ENCODE measurements at places on chromosomes 12 and 14.
A peak's percentile ranks its signal among the peaks of the same experiment; 100 is the strongest.

GRCh38 chr12:29961231-29961630 lies 177.5 kb upstream of the TMTC1 start:
- DNase-seq, result no peak

- no peak for DNase-seq
These were observed 13.5 kb downstream of the SCNN1A start for GRCh38 chr12:6361834-6362233.

DNA sequence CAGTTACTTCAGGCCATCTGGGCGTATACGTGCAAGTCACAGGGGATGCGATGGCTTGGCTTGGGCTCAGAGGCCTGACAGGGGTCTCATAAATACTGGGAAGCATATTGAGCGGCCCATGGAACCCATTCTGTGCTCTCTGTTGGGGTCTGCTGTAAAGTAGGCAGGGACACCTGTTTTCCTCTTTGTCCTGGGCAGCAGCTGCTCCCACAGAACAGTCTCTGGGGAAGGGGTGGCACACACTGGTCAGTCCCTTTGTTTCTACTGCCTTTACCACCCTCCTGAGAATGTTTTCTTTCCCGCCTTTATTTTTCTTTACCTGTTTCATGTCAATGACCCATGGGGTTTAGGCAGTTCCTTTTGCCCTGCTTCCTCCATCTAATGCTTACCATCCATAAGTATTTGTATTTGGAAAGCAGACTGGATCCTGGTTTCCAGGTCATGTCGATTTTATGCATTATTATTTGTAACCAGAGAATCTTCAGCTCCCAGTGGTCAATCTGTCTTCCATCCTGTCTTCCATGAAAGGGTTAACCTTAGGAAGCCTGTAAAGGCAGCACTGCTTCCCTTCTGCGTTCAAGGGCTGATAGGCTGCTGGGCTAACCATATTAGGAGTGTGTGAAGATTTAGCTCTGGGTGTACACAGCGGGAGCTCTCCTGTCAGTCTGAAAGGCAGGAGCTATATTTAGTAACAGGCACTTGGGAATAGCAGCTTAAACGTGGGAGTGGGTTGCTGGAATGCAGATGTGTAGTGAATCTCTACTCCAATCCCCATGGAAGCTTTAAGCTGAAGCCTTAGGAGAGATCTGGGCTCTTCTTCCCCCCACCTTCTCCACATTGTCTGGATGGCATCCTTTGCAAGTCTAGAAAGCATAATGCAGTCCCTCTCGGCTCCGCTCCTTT lies 124.0 kb downstream of the DYRK2 start:
- DNase-seq, result peak; percentile 32

DNA sequence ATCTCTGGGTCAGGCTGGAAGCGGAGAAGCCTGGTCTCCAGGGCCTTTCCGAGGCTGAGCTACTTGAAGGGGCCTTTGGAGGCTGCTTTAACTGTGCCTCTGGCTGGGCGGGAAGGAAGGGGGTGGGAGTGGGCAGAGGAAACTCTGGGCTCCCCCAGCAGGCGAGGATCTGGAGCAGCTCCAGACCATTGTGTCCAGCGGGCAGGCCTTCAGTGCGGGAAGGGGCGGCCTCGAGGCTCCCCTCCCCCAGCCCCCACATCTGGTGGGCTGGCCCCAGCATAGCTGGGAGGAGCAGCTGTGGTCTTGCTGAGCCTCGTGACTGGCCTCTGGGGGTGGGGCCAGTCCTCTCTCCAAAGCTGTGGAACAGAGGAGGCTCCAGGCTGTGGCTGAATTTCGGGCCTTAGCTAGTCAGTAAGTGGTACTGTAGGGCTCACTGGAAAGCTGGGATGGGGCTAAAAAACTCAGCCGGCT lies 3.4 kb downstream of the TAMALIN start:
- peak; percentile 87 for DNase-seq

- DNase-seq, result peak; percentile 69
These were observed 14.2 kb upstream of the RIOX1 start for GRCh38 chr14:73476451-73476931.

DNA sequence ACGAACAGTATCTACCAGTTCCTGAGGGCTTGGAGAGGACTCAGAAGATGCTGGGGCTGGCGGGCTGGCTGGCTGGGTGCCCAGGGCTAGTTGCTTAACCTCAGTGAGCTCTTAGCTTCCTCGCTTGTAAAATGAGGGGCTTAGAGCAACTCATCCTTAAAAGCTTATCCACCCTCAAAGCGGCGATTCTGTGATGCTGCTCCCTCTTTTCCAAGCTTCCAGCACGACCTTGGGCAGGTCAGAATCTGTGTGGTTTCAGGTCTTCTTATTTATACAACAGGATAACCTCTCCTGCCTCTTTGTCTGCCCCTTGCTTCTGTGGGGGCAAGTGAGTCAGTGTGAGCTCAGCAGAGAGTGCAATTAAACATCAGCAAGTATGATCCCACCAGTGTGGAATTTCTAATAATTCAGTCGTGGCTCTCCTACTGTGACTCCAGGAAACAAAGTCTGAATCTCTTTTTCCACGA lies 281.8 kb downstream of the KSR2 start:
- no peak for DNase-seq

GRCh38 chr14:102481791-102482238 lies 27.8 kb downstream of the ANKRD9 start:
- no peak for DNase-seq

GRCh38 chr12:94276725-94277124 lies 128.3 kb downstream of the PLXNC1 start:
- DNase-seq, result no peak

- peak; percentile 39 for DNase-seq
These were observed 8.3 kb downstream of the TMX1 start for GRCh38 chr14:51248016-51248987.

- no peak for DNase-seq
These were observed 11.1 kb downstream of the GLIPR1L1 start for GRCh38 chr12:75345531-75345930.

- no peak for DNase-seq
These were observed 113.0 kb downstream of the RMST start for GRCh38 chr12:97575403-97576193.

- no peak for DNase-seq
These were observed 43.4 kb downstream of the PSMA6 start for GRCh38 chr14:35335388-35336092.

GRCh38 chr14:75016815-75017214 lies 14.1 kb downstream of the EIF2B2 start:
- DNase-seq, result peak; percentile 65

DNA sequence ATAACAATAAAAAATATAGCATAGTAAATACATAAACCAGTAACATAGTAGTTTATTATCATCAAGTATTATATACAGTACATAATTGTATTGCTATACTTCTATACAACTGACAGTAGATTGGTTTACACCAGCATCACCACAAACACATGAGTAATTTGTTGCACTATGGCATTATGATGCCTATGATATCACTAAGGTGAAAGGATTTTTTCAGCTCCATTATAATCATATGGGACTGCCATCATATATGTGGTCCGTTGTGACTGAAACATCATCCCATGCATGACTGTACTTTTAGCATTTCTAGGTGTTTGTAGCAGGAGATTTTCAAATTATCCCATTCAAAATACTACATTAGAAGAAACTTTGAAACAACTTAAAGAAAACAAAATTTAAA lies 77.8 kb downstream of the IFT81 start:
- no peak for DNase-seq

DNA sequence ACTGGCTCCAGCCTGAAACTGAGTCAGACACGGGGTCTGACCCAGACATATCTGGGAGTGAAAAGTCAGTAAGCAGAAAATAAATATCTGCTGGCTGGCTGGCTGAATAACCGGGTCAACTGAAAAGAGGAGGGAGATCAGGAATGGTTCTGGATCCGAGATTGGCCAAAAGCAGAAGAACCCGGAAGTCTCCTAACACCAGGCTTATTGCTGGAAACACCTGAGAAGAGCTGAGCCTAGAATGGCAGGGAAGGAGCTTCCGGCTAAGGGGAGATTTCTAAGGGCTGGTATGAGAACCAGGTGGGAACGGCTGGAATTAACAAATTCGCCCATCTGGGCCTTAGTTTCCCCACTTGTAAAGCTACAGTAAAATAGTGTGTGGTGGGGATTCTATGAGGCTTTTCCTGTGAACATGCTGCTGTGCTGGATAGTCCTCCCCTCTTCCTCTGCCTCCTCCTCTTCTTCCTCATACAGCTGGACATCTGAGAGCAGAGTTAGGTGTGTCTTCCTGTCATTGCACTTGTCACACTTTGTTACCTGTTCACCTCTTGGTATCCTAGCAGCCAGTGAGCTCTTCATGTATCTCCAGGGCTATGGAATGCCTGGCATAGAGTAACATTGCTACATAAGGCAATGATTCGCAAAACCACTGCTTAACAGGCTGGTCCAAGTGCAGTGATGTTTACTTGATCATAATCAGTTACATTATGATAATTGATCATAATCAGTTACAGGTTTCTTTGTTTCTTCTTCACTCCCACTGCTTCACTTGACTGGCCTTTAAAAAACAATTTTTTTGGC lies 2.0 kb upstream of the SHMT2 start:
- no peak for DNase-seq

DNA sequence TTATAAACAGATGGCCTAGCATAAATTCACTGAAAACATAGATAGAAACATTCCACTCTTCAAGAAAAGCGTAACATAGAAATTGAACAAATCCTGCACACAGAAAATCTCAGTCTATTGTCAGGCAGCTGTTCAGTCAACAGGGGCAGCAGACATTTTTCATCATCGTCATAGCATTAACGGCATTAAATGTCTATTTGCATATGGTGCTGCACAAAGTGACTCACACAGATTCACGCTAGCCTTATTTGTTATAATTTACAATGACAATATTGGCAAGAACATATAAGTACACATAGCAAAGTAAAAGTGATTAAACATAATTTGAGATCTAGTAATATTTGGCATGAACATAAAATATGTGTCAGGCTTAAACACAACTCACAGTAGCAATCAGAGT lies 95.7 kb downstream of the CEP128 start:
- DNase-seq, result no peak

Measured in Ammon's horn (tissue), 1 donor.